Psoas muscle (tissue), 8 donors: ENCODE measurements at places on chromosomes 2 and 18. TPM values are rescaled to one million over a fixed set of nuclear protein-coding genes. Genes with fewer than 3 reads are reported as not detected.
A peak's percentile ranks its signal among the peaks of the same experiment; 100 is the strongest.

DNA sequence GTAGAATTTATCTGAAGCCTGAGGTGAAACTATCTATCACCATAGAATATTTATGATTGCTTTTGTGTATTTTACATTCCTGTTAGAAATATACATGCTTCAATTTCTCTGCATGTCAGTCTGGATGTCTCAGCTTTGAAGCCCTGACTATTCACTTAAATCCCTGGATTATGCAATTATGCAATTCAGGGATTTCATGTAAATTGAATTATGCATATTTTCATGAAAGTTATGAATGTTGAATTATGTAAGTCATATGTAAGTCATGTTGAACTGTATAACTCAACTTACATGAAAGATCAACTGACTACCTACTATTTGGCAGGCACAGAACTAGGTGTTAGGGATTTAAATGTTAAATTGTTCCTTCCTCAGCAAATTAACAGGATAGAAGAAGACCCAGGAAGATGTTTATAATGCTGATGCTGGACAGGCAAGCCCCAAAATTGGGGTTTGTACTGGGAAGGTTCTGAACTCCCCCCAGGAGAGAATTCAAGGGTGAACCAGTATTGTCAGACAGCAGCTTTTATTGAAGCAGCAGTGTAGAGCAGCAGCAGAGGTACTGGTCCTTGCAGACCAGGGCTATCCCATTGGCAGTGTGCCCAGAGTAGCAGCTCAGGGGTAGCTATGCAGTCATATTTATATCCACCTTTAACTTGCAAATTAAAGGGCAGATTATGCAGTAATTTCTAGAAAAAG is 236.5 kb downstream of the ZNF804A start:
- H3K4me1 ChIP-seq = no peaks in the 10 kb centered on the region
- H3K4me3 ChIP-seq = no peak overlapping the region
- no peak overlapping the region for H3K27ac ChIP-seq

GRCh38 chr18:37712776-37713175 is 147.2 kb upstream of the CELF4 start:
- H3K36me3 ChIP-seq = no peaks in the 10 kb centered on the region
- no peaks in the 10 kb centered on the region for H3K27me3 ChIP-seq
- no peak overlapping the region for H3K4me3 ChIP-seq
- H3K27ac ChIP-seq = no peak overlapping the region
- no peaks in the 10 kb centered on the region for H3K4me1 ChIP-seq

DNA sequence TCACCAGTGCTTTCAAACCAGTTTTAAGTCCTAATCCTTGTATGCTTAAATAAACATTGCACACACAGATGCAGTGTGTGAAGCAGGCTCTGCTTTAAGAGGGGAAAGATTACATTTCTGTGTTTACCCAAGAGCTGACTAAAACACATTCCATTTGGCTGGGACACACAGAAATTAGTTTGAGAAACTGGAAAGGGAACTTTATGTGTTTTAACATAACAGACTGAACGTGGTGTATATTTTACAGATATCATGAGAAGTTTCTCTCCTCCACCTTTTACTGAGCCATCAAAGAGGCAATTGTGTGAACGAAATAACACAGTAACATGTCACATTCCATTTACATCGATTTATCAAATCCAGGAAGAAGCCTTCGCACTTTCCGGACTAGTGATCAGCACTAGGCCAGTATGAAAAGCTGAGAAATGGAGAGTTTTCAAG is 121.8 kb downstream of the MAIP1 start:
- H3K4me3 ChIP-seq = no peak overlapping the region
- no peaks in the 10 kb centered on the region for H3K27me3 ChIP-seq
- H3K4me1 ChIP-seq = no peaks in the 10 kb centered on the region
- no peaks in the 10 kb centered on the region for H3K36me3 ChIP-seq

GRCh38 chr2:237695201-237695780 is 67.9 kb downstream of the LRRFIP1 start:
- peak overlapping the region; percentile 88 for H3K4me3 ChIP-seq
- no peak for DNase-seq
- H3K4me1 ChIP-seq = peaks cover 87% of the 10 kb centered on the region
- H3K27me3 ChIP-seq = no peaks in the 10 kb centered on the region
- no peaks in the 10 kb centered on the region for H3K36me3 ChIP-seq

DNA sequence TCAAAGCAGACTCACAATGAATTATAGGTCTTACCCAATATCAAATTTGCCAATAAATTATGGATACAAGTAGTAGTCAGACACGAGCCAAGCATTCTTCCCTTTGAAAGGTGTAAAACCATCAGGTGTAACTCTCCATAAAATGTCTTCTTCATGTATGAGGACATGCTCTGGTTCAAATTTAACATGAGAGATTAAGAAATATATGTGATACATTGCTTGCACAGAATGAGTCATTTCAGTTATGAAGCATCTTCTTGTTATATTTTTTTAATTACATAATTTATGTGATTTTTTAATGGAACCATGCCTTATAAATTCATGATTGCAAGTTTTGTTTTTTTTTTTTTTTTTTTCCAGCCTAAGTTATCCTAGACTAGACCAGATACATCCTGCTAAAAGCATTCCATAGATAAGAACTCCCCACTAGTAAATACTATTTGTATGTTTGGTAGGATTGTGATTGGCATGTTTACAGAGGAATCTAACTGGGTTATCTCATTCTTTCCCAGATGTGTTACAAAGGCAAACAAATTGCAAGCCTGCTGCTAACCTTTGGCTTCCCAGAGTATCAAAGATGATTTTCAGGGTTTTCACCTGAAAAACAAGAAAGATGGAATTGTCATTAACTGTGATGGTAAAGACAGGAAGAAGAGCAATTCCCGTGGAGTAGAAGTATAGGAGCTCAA is 621.9 kb downstream of the XIRP2 start:
- no peaks in the 10 kb centered on the region for H3K27me3 ChIP-seq
- H3K36me3 ChIP-seq = no peaks in the 10 kb centered on the region
- no peak overlapping the region for H3K27ac ChIP-seq
- H3K4me1 ChIP-seq = no peaks in the 10 kb centered on the region

GRCh38 chr2:86087936-86088850 is 17.5 kb downstream of the POLR1A start:
- no peaks in the 10 kb centered on the region for H3K27me3 ChIP-seq
- H3K36me3 ChIP-seq = peaks cover 90% of the 10 kb centered on the region
- no peak overlapping the region for H3K4me3 ChIP-seq
- H3K27ac ChIP-seq = no peak overlapping the region
- DNase-seq = no peak
- peaks cover 3% of the 10 kb centered on the region for H3K4me1 ChIP-seq

CHN1 gene
- 2.3 TPM for total RNA-seq

TTC32 gene
- 10.3 TPM for total RNA-seq

CFC1 gene
- not detected for total RNA-seq

DNA sequence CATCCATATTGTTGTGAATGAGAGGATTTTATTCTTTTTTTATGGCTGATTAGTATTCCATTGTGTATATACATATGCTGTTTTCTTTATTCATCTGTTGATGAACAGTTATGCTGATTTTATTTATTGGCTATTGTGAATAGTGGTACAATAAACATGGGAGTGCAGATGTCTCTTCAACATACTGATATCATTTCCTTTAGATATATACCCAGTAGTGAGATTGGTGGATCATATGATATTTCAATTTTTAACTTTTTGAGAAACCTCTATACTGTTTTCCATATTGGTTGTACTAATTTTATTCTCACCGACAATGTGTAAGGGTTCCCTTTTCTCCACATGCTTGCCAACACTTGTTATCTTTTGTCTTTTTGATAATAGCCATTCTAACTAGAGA is 144.5 kb downstream of the ADCYAP1 start:
- no peak overlapping the region for H3K4me3 ChIP-seq
- no peaks in the 10 kb centered on the region for H3K4me1 ChIP-seq
- no peak overlapping the region for H3K27ac ChIP-seq

DNA sequence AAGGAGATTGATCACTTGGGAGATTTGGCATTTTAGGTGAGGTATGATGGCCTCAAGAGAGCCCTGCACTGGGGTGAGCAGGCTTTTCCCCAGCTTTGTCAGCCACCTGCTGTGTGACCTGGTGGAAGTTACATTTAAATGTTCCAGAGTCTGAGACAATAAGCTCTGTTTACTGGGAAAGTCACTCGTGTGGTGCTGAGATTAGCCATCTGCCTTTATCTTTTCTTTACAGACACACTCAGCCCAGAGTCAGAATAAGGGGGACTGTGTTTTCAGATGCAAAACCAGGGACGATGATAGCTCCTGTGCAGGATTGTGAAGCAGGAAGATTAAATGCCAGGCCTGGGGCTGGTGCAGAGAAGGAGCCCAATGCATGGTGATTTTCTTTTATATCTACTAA is 47.9 kb downstream of the SH3RF3 start:
- no peaks in the 10 kb centered on the region for H3K27me3 ChIP-seq
- no peaks in the 10 kb centered on the region for H3K36me3 ChIP-seq
- H3K4me1 ChIP-seq = peaks cover 54% of the 10 kb centered on the region
- DNase-seq = no peak
- H3K4me3 ChIP-seq = no peak overlapping the region

GCG gene
- not detected for total RNA-seq

NPHP1 gene
- total RNA-seq = 10.3 TPM

DNA sequence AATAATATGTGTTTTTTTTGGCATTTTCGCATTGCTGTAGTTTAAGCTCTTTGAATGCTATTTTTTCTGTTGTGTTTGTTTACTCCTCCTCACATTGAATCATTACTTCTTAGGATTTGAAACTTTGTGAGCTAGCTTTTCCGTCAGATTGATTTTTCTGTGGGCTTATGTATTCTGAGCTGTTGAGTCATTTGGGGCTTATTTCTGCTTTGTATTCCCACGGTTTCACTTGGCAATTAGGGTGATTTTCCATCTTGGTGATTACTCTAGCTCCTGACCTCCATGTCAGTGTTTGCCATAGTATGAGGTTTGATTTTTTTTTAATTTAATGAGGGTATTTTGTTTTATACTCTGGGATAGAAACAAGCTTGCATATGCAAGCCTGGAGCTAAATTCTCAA is 200.0 kb downstream of the CCDC102B start:
- H3K4me3 ChIP-seq = no peak overlapping the region
- H3K27ac ChIP-seq = no peak overlapping the region
- no peak for DNase-seq
- no peaks in the 10 kb centered on the region for H3K27me3 ChIP-seq
- H3K4me1 ChIP-seq = no peaks in the 10 kb centered on the region

RFTN2 gene
- total RNA-seq = 1.9 TPM

DNA sequence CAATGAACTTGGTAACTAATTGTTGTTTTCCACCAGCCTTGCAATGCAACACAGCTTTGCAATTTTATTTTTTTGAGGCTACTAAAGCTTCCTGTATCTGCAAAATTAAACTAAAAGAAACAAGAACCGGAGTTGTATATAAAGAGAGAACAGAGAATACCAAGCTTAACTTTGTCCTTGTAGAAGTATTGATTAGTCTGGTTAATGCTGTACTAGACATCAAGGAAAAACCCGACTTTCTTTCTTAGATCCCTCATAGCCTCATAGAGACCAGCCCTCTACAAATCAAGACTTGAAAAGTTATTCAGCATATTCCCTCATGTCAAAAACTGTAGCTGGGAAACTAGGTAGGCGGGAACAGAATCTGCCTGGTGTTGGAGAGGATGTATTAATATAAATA is 1.7 kb upstream of the ASAP2 start:
- no peak for DNase-seq
- H3K36me3 ChIP-seq = no peaks in the 10 kb centered on the region
- no peaks in the 10 kb centered on the region for H3K27me3 ChIP-seq
- no peak overlapping the region for H3K27ac ChIP-seq
- H3K4me3 ChIP-seq = no peak overlapping the region

LYG2 gene
- not detected for total RNA-seq

DNA sequence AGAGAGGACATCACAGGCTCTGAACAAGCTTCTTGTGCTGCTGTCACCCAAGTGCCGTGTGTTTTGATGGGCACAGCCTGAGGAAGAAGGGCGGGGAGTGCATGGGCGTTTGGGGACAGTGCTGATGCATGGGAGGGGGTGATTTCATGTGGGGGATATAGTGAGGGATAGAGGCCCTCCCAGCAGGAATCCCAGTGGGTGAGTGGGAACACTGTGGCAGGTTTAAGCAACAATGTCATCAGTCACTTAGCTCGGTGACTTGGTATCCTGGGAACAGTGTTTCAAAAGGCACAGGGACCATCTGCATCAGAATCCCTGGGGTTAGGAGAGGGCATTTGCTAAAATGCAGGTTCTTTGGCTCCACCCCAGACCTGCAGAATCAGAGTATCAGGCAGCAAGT is 609 bp downstream of the SIGLEC15 start:
- H3K27ac ChIP-seq = no peak overlapping the region
- no peak overlapping the region for H3K4me3 ChIP-seq
- DNase-seq = no peak
- H3K36me3 ChIP-seq = no peaks in the 10 kb centered on the region
- no peaks in the 10 kb centered on the region for H3K4me1 ChIP-seq
- no peaks in the 10 kb centered on the region for H3K27me3 ChIP-seq

AQP12A gene
- total RNA-seq = not detected

GRCh38 chr2:146477383-146477782 is 1367.4 kb upstream of the ACVR2A start:
- no peak overlapping the region for H3K4me3 ChIP-seq
- H3K4me1 ChIP-seq = no peaks in the 10 kb centered on the region
- no peaks in the 10 kb centered on the region for H3K27me3 ChIP-seq
- DNase-seq = no peak
- no peaks in the 10 kb centered on the region for H3K36me3 ChIP-seq

DNA sequence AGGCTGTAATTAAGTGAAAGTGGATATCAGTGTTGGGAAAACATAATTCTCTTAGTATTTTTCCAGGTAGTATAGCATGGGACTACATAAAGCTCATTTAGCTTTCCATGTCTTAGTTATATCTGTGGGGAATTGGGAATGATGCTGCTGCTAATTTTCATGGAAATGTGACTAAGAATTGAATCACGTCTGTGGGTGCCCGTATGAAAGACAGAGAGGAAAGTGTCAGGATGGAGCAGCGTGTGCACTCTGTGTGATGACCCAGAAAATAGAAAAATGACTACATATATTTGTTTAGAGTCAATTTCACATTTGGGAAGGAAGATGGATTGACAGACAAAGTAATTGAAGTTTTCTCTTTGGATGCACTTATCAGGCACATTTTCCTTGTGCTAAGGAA is 212.1 kb downstream of the PTPRM start:
- DNase-seq = no peak
- H3K4me3 ChIP-seq = no peak overlapping the region
- peaks cover 3% of the 10 kb centered on the region for H3K4me1 ChIP-seq
- H3K27ac ChIP-seq = no peak overlapping the region
- no peaks in the 10 kb centered on the region for H3K36me3 ChIP-seq
- no peaks in the 10 kb centered on the region for H3K27me3 ChIP-seq

DNA sequence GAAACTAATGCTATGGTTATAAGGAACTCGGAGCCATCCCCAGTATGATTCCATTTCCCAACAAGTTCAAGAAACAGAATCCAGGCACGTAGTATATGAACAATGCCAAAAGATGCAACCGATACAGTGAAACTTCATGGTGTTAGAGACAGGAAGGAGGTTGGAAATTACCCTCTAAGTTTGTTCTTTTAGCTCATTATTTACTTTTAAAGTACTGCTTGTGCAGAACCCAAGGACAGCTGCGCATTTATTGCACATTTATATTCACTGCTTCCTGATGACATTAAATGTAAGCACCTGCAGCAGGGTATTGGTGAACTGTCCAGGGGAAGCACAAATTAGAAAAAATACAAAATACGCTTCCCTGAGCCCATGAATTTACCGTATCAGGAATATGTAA is 63.0 kb upstream of the CYP1B1 start:
- H3K4me1 ChIP-seq = no peaks in the 10 kb centered on the region
- no peak overlapping the region for H3K27ac ChIP-seq
- no peak overlapping the region for H3K4me3 ChIP-seq
- H3K36me3 ChIP-seq = no peaks in the 10 kb centered on the region
- H3K27me3 ChIP-seq = no peaks in the 10 kb centered on the region

- H3K4me1 ChIP-seq = no peaks in the 10 kb centered on the region
- no peak overlapping the region for H3K27ac ChIP-seq
- no peak overlapping the region for H3K4me3 ChIP-seq
Measured at GRCh38 chr2:17600556-17601204, 60.2 kb downstream of the VSNL1 start.
